ENCODE measurements at places on chromosomes 1 and 21.
A peak's percentile ranks its signal among the peaks of the same experiment; 100 is the strongest.

DNA sequence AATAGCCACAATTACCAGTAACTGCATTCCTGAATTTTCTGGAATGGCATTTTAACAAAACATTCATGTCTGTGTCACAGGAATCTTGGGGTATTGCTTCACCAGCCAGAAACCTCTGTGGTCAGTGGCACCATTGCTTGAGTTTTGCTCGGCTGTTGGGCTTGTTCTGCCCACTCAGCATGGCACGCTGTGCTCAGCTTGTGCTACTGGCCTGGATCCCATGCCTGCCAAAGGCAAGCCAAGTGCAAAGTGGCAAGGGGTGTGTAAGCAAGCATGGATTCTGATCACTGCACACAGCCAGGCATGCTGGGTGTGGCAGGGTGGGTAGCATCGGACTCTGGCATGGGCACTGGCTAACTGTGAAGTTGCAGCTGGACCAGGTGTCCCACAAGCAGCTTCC lies 1150.9 kb downstream of the MRPL39 start:
- DNase-seq = no peak

- DNase-seq = no peak
Measured at GRCh38 chr1:244393604-244394176, 58.0 kb downstream of the ADSS2 start.

DNA sequence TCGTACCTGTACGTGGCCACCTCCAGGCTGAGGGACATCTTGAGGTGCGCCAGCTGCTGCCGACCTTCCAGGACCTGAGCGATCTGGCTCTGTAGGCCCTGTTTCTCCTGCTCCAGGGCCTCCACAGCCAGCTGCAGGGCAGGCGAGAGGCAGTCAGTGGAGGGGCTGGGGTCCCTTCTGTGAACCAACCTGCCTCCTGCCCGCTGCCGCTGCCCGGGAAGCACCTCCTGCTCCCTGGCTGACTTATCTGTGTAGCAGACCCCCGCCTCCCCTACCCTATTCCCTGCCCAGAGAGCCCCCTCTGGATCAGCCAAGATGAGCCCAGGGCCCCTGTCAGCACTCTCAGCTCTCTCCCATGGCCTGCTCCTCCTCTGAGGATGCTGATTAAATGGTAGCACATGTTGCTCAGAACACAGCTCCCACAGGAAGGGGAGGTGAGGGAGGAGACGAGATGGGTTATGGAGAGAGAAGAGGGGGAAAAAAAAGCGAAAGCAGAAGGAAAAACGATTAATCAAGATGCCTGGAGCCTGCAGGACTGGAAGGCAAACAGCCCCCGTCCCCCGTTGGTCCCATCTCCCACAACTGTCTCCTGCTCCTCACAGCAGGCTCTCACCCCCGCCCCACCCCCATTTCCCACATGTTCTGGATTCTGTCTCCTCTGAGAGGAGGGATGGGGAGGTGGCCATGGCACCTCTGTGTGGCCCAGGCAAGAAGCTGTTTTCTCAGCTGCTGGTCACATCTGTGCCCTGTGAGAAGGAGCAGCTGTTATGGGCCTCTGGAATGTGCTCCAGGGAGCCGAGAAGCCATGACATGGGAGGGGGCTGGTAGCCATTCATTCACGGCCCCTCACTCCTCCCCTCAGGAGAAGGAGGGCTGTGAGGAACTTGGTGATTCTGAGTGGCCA lies 1.7 kb downstream of the NES start:
- no peak for DNase-seq

DNA sequence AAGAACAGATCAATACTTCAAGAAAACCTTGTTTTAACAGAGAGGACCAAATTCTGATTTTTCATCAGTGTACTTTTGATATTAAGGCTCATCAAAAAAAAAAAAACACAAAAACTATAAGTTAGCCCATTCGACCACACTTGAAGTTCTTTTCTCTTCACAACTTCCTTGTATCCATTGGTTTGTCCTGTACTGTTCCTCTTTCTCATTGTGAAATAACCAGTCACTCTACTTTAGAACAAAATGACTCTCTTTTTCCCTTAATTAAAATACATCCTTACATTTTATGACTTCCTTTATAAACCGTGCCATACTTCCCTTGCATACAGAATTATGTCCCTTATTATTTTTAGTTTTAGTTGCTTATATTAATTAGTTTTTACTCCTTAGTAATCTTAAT lies 8.4 kb downstream of the QSOX1 start:
- DNase-seq = no peak

DNA sequence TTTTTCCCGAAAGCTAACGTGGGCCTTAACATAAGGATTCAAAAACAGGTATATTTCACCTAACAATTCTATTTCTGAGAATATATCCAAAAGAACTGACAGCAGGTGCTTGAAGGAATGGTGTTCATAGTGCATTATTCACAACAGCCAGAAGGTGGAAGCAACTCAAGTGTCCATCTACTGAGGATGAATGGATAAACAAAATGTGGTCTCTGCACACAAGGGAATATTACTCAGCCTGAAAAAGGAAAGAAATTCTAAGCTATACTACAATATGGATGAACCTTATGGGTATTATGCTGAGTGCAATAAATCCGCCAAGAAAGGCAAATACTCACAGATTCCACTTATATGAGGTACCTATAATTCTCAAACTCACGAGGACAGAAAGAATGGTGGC lies 6.1 kb upstream of the RIPPLY3 start:
- no peak for DNase-seq

DNA sequence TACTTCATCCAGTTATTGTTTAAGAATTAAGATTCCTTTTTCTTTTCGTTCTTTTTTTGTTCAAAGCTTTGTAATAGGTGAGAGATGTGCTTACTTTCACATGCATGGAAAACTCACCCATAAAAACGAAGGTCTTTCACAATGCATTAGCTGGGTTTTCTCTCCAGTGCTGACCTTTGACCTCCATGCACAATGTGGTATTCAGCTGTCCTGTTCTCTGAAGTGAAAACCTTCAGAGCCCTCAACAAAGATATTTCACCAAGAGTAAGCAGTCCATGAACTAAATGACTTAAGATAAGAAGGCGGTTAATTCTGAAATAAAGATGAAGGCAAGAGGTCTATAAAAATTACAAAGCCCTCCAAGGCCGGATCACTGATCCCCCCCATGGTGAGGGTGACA lies 77.1 kb upstream of the IPO9 start:
- DNase-seq = no peak

DNA sequence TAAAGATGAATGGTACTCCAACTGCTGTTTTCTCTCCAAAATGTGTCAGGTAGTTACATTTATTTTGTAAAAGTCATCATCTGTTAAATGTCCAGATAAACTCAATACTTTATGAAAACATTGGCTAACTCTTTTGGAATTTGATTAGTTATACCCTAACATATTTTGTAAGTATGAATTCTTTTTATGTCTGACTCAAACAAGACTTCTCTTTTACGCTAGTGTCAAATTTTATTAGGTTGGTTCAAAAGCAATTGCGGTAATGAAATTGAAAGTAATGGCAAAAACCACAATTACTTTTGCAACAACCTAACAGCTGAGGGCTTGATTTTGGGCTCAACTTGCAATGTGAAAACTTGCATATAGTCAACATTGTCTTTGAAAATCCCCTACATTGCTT lies 41.0 kb upstream of the USP25 start:
- no peak for DNase-seq

DNA sequence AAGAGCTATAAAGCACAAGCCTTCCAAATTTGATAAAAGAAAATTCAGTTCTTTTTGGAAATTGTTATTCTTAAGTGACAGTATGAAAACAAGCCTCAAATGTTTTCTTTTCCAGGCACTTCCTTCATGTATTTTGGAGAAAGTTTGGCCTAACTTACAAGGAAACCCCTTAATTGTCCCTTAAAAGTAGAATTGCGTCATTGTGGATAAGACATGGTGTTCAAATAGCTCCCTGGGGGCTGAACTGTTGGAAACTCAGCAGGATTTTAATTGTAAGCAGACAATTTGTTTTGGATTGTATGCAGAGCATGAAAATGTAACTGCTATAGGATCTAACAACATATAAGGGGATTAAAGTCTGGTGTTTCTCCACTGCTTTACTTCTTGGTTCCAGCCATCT lies 35.4 kb upstream of the FGGY start:
- no peak for DNase-seq

DNA sequence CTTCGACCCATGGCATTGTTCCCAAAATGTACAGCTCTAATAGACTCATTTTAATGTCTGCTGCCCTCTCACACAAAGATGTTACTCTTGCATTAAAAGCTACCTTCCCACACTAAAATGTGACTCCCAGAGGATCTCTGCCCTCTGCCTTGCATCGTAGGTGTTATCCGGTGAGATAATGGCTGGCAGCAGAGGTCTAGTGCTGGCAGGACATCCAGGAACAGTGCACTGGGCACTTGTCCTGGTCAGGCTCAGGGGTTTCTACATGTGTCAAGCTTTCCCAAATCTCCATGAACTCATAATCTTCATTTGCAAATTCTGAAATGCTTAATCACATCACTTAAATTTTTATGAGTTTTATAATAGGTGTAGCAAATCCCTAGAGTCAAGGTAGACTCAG lies 310.6 kb downstream of the LRRIQ3 start:
- no peak for DNase-seq

GRCh38 chr1:235979716-235980333 lies 85.1 kb downstream of the NID1 start:
- no peak for DNase-seq

- peak; percentile 57 for DNase-seq
Measured at GRCh38 chr21:40901691-40902090, 54.7 kb upstream of the DSCAM start.

DNA sequence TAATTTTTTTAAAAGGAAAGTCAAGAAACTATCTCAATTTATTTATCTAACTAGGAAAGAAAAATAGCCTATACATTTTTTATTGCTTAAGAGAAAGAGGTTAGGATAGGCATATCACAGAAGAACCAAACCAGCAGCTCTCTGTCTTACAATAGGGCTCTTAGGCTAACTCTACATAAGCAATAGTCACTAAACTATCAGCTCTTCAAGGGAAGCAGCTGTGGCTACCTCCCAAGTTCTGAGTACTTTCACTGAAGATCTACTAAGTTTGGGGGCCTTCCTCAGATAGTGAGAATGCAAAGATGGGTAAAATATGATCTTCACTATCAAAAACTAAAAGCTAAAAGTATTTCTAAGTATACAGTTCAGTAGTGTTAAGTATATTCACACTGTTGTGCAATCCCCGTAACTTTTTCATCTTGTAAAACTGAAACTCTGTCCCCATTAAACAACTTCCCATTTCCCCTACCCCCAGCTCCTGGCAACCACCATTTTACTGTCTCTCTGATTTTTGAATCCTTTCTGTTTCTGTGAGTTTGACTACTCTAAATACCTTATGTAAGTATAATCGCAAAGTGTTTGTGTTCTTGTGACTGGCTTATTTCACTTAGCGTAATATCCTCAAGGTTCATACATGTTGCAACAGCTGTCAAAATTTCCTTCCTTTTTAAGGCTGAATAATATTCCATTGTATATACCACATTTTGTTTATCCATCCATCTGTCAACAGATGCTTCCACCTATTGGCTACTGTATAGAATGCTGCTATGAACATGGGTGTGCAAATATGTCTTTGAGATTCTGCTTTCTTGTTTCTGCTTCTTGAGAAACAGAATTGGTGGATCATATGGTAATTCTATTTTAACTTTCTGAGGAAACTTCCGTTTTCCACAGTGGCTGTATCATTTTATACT lies 73.3 kb downstream of the ACBD6 start:
- DNase-seq = no peak

GRCh38 chr21:35428937-35429336 lies 379.8 kb upstream of the RUNX1 start:
- no peak for DNase-seq

DNA sequence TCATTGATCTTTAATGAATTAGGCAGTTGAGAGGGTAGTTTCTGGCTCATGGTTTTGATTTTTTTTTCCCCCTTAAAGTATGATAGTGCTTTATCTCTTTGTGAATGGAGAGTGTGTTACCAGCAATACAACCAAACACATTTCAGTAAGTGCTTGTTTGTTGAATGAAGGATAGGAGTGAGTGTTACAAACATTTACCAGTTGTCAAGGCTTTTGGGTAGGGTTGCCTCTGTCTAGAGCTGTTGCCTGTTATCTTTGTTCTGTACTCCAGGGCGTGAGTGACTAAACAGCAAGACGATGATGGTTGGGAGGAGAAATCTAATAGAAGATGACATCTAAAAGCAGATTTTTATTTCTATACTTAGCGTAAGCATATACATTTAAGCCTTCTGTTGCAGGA lies 21.5 kb downstream of the MAP3K7CL start:
- no peak for DNase-seq

DNA sequence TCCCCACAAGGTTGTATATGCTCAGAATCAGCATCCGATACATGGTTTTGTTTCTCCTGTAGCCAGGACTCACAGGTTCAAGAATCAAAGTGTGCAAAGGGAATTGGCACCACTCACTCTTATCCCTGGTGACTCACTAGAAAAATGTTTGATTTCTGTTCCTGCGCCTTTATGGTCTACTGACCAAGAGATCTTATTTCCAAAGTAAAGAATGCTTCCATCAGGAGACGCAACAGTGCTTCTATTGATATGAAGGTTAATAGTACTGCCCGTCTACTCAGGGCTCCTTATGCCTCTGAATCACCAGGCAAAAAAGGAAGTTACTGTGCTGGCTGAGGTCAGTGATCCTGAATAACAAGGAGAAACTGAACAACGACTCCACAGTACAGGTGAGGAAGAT lies 1392.0 kb upstream of the PRMT6 start:
- DNase-seq = no peak

DNA sequence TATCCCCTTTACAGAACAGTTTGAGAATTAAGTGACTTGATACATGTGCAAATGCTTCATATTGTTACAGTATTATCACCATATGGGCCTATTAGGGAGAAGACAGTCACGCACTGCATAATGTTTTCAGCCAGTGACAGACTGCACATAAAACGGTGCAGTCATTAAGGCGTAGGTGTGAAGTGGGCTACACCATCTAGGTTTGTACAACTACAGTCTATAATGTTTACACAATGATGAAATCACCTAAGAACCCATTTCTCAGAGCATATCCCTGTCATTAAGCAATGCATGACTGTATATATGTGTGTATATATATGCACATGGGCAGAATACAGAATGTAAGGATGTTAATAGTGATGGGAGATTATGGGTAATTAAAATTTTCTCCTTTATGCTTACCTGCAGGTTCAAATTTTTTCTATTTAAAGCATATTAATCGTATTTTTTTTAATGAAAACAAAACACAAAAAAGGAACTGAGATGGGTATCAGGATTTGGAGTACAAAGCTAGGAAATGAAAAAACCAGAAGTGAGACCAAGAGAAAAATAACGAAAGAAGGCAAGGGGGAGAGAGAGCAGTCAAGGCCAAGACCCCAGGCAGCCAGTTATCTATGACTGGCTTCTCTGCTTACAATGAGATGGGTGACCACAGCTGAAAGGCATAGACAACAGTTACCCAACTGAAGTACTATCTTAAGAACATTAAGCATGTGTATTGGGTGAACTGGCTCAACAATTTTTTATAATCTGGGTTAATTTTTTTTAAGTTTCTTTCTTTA lies 122.9 kb upstream of the DAB1 start:
- DNase-seq = no peak

All from NCI-H345 (cell line).